ENCODE measurements at places on chromosomes 5 and 9.

DNA sequence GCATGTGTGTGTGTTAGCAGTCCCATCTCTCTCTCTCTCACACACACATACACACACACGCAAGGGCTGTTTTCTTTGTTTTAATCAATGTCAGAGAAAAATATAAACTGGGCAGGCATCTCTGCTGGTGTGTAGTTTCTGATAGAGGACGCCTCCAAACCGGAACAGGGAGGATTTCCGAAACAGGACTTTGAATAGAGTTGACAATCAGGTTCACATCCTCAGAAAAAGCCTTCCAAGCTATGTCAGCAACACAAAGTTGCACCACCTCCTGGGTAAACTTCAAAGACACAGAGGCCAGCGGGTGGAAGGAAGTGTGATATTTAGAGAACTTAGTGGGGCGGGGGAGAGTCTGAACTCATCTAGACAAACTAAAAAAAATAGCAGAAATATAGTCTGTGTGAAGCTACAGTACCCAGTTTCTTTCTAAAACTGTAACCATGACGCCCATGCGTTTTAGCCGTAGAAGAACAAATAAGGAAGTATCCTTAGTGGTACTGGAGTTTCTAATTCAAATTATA is 1.2 kb downstream of the ST8SIA4 start:
- DNase-seq = peak; percentile 74
- H3K27me3 ChIP-seq = peaks cover 8% of the 10 kb centered on the region

GRCh38 chr9:82295181-82295580 is 306.6 kb downstream of the SPATA31D1 start:
- no peaks in the 10 kb centered on the region for H3K4me1 ChIP-seq
- no peak overlapping the region for H3K4me3 ChIP-seq
- no peaks in the 10 kb centered on the region for H3K27me3 ChIP-seq
- no peaks in the 10 kb centered on the region for H3K36me3 ChIP-seq
- no peak for DNase-seq
- no peak overlapping the region for H3K27ac ChIP-seq

GRCh38 chr5:73999297-73999696 is 373.3 kb downstream of the ARHGEF28 start:
- DNase-seq = no peak
- no peaks in the 10 kb centered on the region for H3K36me3 ChIP-seq
- no peaks in the 10 kb centered on the region for H3K27me3 ChIP-seq
- no peaks in the 10 kb centered on the region for H3K4me1 ChIP-seq
- H3K4me3 ChIP-seq = no peak overlapping the region

DNA sequence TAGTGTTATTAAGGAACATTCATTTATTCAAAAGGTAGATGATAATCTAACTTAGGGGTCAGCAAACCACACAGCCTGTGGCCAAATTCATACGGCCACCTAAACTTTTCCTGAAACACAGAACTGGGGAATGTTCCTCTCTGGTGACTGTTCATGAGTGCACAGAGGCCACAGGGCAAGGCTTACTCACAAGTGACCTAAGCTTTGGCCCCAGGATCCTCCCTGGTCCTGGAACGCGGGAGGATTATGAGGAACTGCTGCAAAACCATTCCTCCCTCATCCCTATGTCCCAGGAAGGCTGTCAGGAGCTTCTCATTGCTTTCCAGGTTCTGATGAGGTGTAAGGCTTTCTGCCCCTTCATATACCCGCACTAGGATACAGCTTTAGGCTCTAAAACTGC is 397.6 kb downstream of the SEMA5A start:
- H3K36me3 ChIP-seq = peaks cover 26% of the 10 kb centered on the region
- no peaks in the 10 kb centered on the region for H3K27me3 ChIP-seq
- no peak overlapping the region for H3K4me3 ChIP-seq
- H3K4me1 ChIP-seq = no peaks in the 10 kb centered on the region

- H3K27ac ChIP-seq = no peak overlapping the region
- H3K36me3 ChIP-seq = no peaks in the 10 kb centered on the region
- no peak overlapping the region for H3K4me3 ChIP-seq
- H3K27me3 ChIP-seq = no peaks in the 10 kb centered on the region
- no peak for DNase-seq
These were observed 302.3 kb downstream of the ARL15 start for GRCh38 chr5:54007827-54008777.

DNA sequence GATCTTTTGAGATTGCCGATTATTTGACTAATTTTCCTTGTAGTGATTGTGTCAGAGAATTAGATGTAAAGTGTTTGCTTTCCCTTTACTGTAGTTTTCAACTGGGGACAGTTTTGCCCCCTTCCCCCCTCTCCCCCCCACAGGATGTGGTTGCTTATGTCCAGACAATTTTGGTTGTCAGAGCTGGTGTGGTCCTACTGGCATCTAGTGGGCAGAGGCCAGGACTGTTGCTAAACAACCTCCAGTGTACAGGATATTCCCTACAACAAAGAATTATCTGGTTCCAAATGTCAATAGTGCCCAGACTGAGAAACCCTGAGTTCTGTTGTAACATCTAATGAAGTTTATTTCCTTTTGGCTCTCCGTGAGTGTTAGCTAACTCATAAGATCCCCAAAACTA is 20.0 kb downstream of the TMEFF1 start:
- H3K36me3 ChIP-seq = no peaks in the 10 kb centered on the region
- H3K27me3 ChIP-seq = no peaks in the 10 kb centered on the region
- peaks cover 4% of the 10 kb centered on the region for H3K4me1 ChIP-seq
- no peak for DNase-seq

GRCh38 chr5:132461569-132462070 is 29.0 kb downstream of the IRF1 start:
- H3K4me3 ChIP-seq = no peak overlapping the region
- H3K27me3 ChIP-seq = no peaks in the 10 kb centered on the region
- no peaks in the 10 kb centered on the region for H3K36me3 ChIP-seq
- H3K27ac ChIP-seq = no peak overlapping the region
- H3K4me1 ChIP-seq = peaks cover 25% of the 10 kb centered on the region

- H3K27me3 ChIP-seq = no peaks in the 10 kb centered on the region
- no peak overlapping the region for H3K4me3 ChIP-seq
- H3K4me1 ChIP-seq = no peaks in the 10 kb centered on the region
- no peaks in the 10 kb centered on the region for H3K36me3 ChIP-seq
- DNase-seq = no peak
These were observed 236.1 kb downstream of the DNAH5 start for GRCh38 chr5:13708432-13708831.

DNA sequence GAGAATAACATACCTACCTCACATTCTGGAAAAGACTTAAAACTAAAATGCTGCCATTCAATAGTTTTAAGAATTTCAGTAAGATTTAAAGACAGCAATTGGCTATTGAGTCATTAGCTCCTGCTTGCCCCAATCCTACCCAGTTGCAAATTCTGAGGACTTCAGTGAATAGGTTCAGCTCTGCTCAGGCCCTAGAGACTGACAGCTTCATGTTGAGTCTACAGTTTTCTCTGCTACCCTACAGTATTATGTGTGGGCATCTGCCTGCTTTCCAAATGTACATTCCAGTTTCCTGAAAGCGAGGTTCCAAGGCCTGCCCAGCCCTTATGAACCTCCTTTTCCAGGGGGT is 61.5 kb downstream of the ARSB start:
- H3K27ac ChIP-seq = no peak overlapping the region
- no peaks in the 10 kb centered on the region for H3K27me3 ChIP-seq
- peaks cover 4% of the 10 kb centered on the region for H3K4me1 ChIP-seq
- H3K36me3 ChIP-seq = no peaks in the 10 kb centered on the region
- H3K4me3 ChIP-seq = no peak overlapping the region
- DNase-seq = no peak

DNA sequence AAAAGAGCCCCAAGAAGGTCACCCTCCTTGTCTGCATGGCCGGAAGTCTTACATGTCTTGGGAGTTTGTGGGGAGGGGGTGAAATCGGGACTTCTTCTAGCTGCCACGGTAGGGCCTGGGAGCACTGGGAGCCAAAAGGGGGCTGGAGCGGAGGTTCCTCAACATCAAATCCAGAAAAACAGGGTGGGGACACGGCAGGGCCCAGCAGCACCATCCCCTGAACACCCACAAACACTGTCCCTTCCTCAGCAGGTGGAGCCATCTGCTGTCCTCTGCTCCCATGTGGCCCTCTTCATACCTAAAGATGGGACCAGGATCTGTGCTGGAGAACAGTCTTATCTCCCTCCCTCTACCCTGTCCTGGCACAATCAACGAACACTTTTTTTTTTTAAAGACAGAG is 2.7 kb downstream of the TERT start:
- no peaks in the 10 kb centered on the region for H3K36me3 ChIP-seq
- H3K27me3 ChIP-seq = peaks cover 21% of the 10 kb centered on the region
- no peak overlapping the region for H3K27ac ChIP-seq
- H3K4me1 ChIP-seq = peaks cover 12% of the 10 kb centered on the region

DNA sequence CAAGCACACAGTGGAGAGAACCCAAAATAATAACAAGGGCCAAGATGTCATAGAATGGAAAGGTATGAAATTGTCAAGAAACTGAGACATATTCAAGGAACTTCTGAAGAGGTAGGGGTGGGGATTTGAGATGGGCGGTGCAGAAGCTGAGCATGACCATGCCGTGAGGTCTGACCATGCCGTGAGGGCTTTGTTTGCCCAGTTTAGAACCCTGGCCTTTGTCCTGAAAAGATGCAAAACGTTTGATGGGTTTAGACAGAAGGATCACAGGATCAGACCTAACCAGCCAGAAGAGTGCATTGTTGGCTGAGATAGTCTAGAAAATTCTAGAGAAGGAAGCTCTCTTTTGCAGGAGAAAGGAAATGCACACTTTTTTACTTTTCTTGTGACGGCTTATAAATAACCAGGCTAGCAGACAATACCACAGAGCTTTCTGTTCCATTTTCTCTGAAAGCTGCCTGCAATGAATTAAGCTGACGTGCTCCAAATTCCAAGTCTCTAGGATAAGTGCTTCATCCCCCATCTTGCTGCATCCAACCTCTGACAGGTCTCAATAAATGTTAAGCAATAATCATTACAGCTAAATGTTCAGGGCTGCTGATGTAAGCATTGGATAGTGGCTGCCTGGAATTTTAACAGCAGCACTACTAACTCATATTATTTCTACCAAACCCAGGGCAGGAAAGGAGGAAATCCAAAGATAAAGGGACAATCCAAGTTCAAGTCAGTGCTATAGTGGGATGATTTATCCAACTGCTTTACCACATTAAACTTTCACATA is 110.9 kb upstream of the IL6ST start:
- DNase-seq = no peak
- no peaks in the 10 kb centered on the region for H3K27me3 ChIP-seq
- H3K4me1 ChIP-seq = peaks cover 2% of the 10 kb centered on the region
- H3K36me3 ChIP-seq = no peaks in the 10 kb centered on the region
- H3K27ac ChIP-seq = no peak overlapping the region

GRCh38 chr9:110129425-110129824 is 78.5 kb downstream of the C9orf152 start:
- no peak overlapping the region for H3K27ac ChIP-seq
- H3K27me3 ChIP-seq = no peaks in the 10 kb centered on the region
- no peak for DNase-seq
- no peak overlapping the region for H3K4me3 ChIP-seq

DNA sequence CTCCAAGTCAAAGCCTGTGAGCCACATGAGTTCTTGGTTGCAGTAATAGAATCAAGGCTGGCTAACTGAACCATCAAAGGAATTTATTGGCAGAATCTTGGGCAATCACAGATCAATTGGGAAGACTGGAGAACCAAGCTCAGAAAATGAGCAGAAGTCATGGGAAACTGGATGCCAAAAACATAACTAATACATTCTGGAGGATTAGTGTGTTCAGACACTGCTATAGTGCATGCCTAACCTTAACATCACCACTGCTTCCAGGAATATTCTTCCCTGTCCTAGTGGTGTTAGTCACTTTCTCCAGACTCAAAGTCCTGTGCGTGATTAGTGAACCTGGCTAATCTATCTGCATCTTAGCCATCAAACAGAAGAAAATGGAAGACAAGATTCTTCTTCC is 843.7 kb downstream of the EFNA5 start:
- H3K4me1 ChIP-seq = no peaks in the 10 kb centered on the region
- peak; percentile 1 for DNase-seq
- no peak overlapping the region for H3K27ac ChIP-seq
- H3K4me3 ChIP-seq = no peak overlapping the region
- no peaks in the 10 kb centered on the region for H3K36me3 ChIP-seq
- no peaks in the 10 kb centered on the region for H3K27me3 ChIP-seq

- no peak for DNase-seq
- H3K27me3 ChIP-seq = no peaks in the 10 kb centered on the region
- H3K4me1 ChIP-seq = peaks cover 71% of the 10 kb centered on the region
- H3K4me3 ChIP-seq = no peak overlapping the region
These were observed 46.9 kb upstream of the SYNPO start for GRCh38 chr5:150593593-150593992.

DNA sequence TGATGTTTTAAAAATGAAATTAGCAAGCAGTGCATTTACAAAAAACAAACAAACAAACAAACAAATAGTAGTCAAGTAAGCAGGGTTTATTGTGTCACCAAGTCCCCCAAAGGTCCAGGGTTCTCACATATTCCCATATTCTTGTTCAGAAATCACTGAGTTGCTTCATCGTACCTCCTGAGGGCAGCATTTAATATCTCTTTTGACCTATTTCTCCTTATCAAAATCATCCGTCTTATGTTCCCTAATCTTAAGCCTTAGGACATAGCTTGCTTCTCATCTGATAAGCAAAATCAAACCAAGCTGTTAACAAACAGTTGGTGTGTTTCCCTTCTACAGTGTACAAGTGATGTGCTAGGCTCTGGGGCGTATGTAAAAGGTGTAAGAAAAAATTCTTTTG is 109.5 kb upstream of the MAN2A1 start:
- no peak overlapping the region for H3K4me3 ChIP-seq
- H3K27ac ChIP-seq = no peak overlapping the region
- H3K36me3 ChIP-seq = no peaks in the 10 kb centered on the region
- no peaks in the 10 kb centered on the region for H3K4me1 ChIP-seq
- DNase-seq = no peak

DNA sequence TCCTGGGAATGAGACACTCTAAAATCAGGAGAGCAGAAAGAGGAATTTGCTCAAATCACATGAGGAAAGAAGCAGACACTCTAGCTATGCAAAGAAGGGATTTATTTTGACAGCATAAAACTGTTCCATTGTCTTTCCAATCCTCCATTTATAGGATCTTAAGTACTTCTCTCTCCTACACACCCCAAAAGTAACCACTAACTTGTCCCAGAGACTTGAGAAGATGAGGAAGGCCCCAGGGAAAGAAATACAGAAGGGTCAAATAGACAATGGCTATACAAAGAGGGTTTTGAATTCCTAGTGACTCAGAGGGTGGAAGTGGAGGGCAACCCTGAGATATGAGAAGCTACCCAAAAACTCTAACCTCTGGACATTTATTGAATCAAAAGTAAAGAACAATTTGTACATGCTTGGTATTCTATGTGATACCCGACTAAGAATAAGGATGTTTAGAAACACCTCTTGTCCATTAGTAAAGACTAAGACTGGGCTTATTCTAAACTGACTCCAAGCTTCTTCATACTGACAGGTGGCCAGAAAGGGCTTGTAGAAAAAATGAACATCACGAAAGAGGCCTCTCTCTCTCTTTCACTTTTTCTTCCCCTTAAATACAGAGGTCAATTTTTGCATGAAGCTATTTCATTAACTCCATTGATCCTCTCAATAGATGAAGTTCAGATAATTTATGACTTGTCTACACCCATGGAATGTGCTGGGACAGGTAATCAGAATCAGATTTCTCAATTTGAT is 20.6 kb downstream of the DMAC1 start:
- H3K4me1 ChIP-seq = no peaks in the 10 kb centered on the region
- DNase-seq = no peak
- H3K27me3 ChIP-seq = no peaks in the 10 kb centered on the region
- H3K27ac ChIP-seq = no peak overlapping the region
- no peak overlapping the region for H3K4me3 ChIP-seq
- no peaks in the 10 kb centered on the region for H3K36me3 ChIP-seq

Measured in trophoblast cell (in vitro differentiated cells and primary cell).